NCI-H82 (cell line): ENCODE measurements at places on chromosomes 16 and 17.

GRCh38 chr17:77553459-77554066 is 404.9 kb upstream of the TNRC6C start:
- no peak for DNase-seq

DNA sequence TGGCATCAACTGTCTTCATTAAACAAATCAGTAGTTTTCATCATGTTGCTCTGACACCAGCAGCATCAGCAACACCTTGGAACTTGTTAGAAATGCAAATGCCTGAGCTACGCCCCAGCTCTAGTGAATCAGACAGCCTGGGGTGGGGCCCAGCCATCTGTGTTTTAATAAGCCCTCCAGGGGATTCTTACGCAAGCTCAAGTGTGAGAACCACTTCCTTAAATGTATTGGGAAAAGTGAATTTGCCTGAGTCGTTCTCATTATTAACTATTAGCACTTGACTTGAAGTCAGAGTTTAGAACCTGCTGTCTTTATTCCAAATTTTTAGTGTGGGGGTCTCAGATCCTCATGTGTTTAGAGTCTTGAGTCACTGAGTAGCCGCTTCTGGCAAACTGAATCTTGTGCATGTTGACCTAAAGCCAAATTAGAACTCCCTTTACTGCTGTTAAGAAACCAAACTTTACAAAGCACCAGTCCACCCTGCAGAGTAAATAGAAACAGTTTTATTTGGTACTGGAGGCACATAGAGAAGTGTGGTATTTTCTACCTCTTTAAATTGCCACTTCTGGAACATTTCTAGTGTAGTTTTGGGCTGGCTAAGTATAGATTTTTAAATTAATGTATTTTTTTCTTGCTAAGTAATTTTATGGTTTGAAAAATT is 137.4 kb upstream of the COX10 start:
- no peak for DNase-seq

- DNase-seq, result no peak
Measured at GRCh38 chr16:24275413-24275812, 19.3 kb downstream of the CACNG3 start.

DNA sequence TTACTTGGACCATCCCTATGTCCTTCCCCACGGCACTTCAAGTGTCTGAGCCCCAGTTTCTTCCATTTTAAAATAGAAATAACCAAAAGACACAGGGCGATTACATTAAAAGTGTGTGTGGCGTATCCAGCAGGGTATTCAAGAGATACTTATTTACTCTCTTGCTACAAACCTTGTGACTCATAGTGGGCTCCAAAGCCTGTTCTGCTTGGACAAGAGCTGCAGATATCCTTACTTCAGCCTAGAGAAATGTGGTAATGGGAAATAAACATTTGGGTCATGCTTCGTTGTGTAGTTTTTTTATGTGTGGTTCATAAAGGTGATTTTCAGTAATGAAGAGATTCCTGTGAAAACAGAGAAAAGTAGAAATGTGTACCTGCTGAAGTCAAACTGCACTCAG is 288.9 kb upstream of the CDH11 start:
- no peak for DNase-seq

DNA sequence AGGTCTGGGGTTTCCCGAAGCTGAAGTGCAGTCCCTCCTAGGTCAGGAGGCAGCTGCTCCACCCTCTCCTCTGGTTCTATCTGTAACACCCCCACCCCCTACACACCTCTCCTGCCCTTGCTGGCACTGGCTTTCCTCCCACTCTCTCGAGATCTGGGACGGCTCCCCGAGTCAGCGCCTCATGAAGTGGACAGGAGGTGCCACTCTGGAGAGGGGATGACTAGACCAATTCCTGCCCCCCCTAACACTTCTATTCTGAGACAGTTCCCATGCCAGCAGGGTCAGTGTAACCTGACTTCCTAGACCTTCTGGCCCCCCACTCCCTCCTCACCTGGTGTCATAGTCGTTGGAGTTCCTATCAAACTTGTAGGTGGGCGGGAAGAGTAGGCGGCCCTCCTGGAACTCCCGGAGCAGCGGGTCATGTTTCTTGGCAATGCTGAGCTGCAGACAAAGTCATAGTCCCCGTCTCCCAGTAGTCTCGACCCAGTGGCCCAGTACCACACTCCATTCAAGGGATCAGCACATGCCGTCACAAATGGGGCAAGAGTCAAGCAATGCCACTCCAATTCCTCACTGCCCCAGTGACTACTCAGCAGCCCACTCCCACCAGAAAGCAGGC is 9.7 kb downstream of the INPP5K start:
- no peak for DNase-seq

DNA sequence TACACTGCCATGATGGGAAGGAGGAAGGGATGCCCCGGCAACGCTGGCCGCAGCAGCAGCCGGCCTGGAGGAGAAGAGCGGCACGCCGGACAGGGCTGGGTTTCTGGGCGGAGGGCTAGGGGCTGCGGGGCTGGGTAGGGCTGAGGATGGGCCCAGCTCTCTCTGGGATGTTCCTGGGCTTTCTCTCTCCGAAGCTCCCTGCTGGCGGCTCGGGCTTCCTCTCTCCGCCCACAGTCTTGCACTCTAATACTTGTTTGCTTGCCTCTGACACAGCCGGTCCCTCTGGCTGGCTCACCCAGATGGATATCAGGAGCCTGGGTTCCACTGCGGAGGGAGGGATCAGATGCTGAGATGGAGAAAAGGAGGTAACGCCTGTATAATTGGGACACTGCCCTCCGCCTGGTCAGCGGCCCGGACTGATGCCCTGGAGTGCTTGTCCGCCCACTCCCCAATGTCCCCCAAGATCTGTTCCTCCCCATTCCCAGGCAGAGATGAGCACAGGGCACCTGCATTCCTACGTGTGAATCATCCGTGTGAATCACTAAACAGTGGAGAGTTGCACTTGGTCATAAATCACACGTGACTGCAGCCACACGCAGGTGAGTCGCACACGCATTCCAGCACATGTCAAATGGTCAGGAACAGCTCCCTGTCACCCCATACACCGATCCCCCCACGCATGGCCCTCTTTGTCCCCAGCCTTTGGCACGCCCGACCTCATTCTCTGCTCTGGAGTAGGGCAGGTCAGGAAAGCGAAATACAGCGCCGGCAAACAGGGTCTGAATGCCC is at the start of gene ALOXE3:
TSS of gene ALOXE3 (minus strand) at position 535 of the 789 bp plus-strand sequence. CDS start at position 11, 524 bp downstream.
- DNase-seq, result peak; percentile 72

DNA sequence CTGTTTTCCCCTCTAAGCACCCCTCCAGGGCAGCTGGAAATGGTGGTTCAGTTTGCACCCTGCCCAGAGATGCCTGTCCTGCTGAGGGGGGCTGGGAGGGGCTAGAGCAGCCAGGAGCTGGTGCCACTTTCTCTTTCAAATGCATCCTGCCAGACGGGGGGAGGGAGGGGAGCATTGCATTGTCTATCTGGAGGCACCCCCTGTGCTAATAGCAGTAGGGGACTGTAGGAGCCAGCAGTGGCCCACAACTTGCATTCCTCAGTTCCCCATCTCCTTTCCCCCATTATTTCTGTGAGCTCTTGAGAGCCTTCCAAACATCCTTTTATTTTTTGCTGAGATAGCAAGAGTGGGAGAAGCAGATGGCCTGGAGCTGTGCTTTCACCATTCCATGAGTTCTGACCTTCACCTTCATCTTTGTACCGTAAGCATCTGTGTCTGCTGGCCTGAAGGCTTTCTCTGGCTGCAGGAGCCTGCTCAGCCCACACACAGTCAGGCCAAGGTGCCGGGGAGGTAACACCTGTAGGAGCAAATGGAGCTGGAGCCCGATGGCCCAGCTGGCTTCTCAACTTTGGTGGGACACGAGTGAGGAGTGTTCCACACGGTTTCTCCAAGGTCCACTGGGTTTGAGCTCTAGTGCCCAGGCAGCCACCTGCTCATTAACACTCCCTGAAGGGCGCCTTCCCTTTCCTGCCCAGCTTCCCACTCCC is 5.2 kb downstream of the WFDC1 start:
- no peak for DNase-seq

DNA sequence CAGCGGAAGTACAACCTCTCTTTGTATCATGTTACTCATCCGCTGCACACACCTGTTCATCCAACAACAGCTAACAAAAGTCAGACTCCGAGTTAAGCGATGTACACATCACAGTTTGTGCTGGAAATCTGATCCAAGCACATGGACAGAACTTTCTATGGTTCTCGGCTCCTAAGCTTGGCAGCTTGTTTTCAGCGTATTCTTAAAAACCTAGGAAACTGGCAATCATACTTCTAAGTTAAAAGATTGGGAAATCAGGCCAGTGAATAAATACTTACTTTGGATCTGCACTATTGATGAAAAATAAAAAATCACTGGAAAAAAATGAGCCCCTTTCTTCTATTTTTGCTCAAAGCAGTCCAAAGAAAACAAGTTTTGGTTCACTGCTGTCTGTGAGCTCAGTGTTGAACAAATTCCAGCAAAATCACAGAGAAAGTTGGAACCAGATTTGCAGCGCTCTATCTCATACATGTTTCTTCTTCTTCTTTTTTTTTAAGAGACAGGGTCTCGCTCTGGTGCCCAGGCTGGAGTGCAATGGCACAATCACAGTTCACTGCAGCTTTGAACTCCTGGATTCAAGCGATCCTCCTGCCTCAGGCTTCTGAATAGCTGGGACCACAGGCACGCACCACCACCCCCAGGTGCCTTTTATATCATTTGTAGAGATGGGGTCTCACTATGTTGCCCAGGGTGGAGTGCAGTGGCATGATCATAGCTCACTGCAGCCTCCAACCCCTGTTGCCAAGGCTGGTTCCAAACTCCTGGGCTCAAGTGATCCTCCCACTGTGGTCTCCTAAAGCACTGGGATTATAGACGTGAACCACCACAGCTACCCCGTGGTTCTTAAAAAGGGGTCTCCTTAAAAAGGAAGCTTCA is 71.6 kb upstream of the CREBBP start:
- peak; percentile 88 for DNase-seq

GRCh38 chr16:21598701-21599121 is 666 bp upstream of the METTL9 start:
- DNase-seq, result no peak
